ENCODE measurements at places on chromosomes 4 and X.

DNA sequence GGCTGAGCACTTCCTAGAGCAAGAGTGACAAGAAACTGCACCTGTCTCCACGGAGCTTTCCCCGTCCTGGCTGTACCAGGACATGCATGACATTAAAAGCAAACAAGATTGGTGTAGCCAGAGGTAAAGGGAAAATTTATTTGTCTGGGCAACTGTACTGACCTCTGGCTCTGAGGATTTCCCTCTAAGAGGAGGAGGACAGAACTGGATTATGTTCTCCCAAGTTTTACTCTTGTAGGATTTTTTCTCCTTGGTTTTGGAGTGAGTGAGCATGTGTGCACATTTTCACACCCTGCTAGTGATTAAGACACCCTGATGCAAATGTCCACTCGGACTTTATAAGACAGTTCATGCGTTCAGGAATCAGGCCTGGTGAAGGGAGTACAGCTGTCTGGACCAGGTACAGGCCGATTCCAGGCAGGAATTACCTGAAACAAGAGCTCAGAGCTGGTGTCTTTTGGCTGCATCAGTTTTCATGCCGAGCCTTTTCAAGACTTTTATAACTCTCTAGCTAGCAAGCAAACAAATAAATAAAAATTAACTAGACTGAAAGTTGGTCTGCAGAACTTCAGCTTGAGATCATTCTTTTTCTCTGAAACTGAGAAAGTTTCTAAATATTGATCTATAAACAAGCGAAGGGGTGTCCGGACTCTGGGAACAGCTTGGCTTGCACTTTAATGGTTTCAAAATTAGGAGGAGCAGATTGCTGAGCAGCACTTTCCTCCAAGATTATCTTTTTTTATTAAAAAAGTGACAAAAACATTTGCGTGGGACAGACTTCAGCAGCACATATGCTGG lies 51.3 kb upstream of the SPRY1 start:
- no peak for DNase-seq

- DNase-seq: no peak
Measured at GRCh38 chr4:183356173-183356830, 34.1 kb upstream of the CLDN24 start.

DNA sequence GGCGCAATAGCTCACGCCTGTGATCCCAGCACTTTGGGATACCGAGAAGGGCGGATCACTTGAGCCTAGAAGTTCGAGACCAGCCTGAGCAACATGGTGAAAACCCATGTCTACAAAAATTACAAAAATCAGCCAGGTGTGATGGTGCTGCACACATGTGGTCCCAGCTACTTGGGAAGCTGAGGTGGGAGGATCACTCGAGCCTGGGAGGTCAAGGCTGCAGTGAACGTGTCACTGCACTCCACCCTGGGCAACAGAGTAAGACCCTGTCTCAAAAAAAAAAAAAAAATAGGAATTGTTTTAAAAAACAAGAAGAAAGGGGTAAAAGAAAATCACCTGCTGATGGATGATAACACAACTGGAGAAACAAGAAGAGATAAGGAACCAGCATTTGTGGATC lies 38.8 kb downstream of the CHIC2 start:
- no peak for DNase-seq

DNA sequence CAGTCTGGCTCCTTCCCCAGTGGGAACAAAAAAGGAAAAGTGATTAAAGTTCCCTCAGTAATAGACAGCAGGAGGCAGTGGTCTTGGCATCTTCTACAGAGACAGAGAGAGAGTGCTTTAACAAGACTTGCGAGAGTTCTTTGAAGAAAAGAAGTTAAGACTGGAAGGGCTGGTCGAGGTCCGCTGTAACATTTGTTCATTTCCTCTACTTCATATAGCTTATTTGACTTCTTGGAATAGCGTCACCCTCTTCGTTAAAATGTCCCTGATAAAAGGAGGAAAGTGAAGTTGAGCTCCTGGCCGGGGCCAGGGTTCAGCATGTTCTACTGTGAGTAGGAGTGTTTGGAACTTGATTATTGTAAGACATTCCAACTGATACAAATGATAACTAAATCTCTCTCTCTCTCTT lies 179.8 kb downstream of the SLIT2 start:
- DNase-seq: no peak

- DNase-seq: no peak
Measured at GRCh38 chrX:150032742-150033141, 94.5 kb upstream of the EOLA2 start.

- DNase-seq: no peak
Measured at GRCh38 chr4:128060121-128060698, 902 bp upstream of the LARP1B start.

GRCh38 chr4:10730019-10730418 lies 45.5 kb upstream of the CLNK start:
- DNase-seq: no peak

DNA sequence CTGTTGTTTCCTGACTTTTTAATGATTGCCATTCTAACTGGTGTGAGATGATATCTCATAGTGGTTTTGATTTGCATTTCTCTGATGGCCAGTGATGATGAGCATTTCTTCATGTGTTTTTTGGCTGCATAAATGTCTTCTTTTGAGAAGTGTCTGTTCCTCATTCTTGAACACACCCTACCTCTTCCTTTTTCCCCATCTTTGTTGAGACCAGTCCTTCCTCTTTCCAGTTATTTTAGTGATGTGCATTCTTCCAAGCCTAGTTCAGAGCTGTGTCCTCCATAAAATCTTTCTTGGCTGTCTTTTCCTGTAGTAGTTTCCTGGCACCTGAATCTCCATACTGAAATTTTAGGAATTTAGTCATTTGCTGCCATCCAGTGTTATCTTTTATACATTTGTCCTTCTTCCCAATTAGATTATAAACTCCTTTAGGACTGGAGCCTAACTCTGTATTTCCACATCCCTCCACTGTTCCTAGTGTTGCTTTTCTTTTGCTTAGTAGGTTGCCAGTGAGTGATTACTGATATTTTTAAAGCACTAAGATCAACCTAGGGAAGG lies 11.4 kb downstream of the FHIP1A start:
- DNase-seq: no peak

DNA sequence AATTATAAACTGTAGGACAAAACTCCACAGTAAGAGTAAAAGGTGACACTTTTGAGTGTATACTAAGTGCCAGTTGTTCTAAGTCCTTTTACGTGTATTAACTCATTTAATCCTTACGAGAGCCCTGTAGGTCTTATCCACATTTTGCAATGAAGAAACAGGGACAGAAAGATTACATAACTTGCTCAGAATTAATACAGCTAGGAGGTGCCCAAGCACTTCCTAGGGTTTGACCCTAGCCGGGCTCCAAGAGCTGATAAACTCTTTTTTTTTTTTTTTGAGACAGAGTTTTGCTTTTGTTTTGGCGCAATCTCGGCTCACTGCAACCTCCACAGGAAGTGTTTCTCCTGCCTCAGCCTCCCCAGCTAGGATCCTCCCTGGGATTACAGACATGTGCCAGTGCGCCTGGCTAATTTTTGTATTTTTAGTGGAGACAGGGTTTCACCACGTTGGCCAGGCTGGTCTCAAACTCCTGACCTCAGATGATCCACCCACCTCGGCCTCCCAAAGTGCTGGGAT lies 110.4 kb downstream of the UBE2K start:
- DNase-seq: no peak

DNA sequence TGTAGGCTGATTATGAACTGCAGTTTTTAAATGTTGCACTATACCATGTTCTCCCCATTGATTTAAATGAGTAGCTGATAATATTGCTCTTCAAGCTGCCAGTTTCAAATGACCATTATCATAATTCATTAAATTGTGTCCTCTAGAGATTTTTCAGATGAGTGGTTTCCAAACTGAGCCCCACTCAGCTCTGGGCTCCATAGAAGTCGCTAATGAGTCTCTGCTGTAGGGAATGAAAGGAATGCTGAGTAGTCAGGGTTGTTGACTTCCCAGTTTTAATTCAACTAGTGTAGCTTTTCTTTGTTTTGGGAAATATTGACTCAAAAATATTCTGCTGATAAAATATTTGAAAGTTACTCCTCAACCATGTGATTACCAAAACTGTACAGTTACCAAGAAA lies 1081.1 kb downstream of the ARAP2 start:
- no peak for DNase-seq

GRCh38 chr4:168830777-168831512 lies 179.1 kb downstream of the CBR4 start:
- no peak for DNase-seq

GRCh38 chr4:168337550-168337940 lies 19.0 kb upstream of the DDX60 start:
- DNase-seq: no peak

DNA sequence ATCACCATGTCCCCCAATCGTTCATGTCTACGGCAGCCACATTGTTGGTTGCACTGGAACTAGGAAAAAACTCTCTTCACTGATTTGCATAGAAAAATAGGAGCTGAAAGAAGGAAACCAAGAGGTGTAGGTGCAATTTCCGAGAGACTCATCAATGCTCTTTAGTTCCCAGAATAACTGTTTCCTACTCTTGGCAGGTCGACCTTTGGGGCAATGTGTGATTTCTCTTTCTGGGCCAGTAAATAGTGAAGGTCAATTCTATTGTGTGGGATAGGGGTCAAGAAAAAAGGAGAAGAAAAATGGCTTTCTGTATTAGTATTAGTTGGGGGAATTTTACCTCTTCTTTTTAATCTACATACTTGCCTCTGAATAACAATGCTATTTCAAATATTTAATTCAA lies 55.9 kb upstream of the PDE5A start:
- DNase-seq: no peak

GRCh38 chr4:126697748-126698147 lies 935.0 kb upstream of the INTU start:
- no peak for DNase-seq

DNA sequence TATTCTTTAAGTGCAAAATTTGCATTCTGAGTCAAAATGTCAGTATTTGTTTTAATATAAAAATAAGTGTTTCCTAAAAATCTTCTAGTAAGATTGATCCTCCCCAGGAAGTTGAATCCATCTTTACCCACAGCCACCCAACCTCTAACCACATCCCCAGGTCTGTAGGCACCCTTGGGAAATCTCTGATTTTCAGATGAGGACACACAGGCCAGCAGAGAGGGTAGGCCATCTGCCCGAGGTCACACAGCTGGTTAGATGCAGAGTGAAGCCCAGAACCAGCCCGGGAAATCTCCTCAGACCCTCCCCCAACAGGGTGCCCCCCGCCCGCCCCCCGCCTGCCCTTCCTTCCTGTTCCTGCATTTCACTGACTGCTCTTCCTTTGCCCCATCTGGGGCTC lies 277.5 kb downstream of the FBXW7 start:
- DNase-seq: no peak

- DNase-seq: no peak
Measured at GRCh38 chrX:75546724-75547511, 24.1 kb upstream of the ZDHHC15 start.

DNA sequence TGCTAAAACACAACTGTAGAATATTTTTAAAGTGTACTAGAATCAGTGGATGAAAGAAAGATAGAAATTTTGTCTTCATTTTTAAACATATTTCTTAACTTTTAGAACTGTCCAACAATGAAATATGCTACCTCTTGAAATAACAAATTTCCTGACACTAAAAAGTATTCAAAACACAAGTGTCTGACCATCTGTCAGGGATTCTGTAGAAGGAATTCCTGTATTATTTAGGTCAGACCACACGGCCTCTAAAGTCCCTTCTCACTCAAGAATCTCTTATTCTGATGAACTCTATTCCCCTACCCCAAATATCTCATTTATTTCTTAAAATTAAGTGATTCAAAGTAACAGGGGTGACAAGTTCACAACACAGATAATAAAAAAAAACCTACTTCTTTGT lies 99.1 kb downstream of the MAML3 start:
- DNase-seq: no peak

DNA sequence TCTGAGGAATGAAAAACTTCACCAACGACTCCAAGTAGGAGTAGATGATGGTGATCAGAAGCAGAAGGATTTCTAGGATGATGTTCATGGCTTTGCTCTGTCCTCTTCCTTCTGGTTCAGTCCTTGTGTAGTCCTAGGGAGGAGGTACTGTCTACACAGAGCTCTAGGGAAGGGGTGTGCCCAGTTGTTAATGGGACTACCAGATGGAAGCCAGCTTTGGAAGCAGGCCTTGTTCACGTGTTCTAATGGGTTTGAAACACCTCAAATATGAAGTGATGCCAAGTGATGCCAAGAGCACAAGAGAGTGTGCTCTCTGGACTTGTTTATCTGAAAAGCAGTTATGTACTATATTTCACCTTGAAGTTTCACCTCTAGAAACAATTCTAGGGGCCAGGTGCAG lies at the start of gene HSD17B13:
TSS of gene HSD17B13 (minus strand) at position 129 of the 400 bp plus-strand sequence. CDS start at position 88, 41 bp downstream.
- no peak for DNase-seq

DNA sequence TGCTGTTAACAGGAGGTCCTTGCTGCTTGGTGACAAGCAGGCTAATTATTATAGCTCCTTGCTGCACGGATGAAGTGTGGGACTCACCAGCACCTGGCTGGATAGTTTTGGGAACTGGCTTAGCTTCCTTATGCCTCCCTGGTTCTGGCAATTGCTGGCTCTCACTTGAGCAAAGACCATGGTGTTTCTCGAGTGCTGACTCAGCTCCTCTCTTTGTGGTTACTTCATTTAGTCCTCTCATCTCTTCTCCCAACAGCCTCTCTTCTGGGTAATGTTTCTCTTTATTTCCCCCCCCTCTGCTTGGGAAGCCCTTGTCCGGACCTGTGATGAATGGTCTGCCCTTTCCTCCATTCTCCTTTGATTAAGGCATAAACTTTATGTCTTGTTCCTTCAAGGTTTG lies 100.4 kb downstream of the CBLL2 start:
- DNase-seq: no peak

GRCh38 chrX:129979207-129979920 lies 3.1 kb upstream of the BCORL1 start:
- DNase-seq: no peak

GRCh38 chr4:100056701-100057100 lies 106.6 kb upstream of the H2AZ1 start:
- DNase-seq: no peak

Data from NCI-H446 treated with DMSO at 0.1 percent for 48 hours (cell line).